ENCODE measurements at places on chromosomes 3 and 15. TPM values are rescaled to one million over a fixed set of nuclear protein-coding genes. Genes with fewer than 3 reads are reported as not detected.

DNA sequence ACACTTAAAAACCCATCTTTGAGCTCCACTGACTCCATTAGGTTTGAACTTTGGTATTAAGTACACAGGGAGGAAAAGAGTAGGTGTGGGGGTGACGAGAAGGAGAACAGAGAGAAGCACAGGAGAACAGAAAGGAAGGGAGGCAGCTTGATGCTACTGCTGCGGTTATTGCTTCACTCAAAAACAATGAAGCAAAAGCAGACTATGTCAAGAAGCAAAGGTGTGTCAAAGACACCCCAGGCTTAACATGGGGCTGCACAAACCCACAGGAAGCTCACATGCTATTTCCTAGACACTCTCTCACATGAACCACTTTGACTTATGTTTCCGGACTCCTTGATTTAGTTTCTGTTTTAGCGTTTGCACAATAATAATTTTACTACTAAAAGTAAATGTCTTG lies 961.0 kb upstream of the CFAP20DC start:
- no peak overlapping the region for H3K27ac ChIP-seq
- no peaks in the 10 kb centered on the region for H3K36me3 ChIP-seq
- H3K4me3 ChIP-seq, result no peak overlapping the region

Gene CPN2
- 0.29 TPM for total RNA-seq

Gene CHRM5
- total RNA-seq, result under 0.01 TPM

- H3K36me3 ChIP-seq, result no peaks in the 10 kb centered on the region
- no peak overlapping the region for H3K27ac ChIP-seq
- H3K4me1 ChIP-seq, result no peaks in the 10 kb centered on the region
- no peaks in the 10 kb centered on the region for H3K27me3 ChIP-seq
- H3K4me3 ChIP-seq, result no peak overlapping the region
Measured at GRCh38 chr3:101379658-101380376, 59.4 kb upstream of the IMPG2 start.

GRCh38 chr3:52216585-52217408 lies 8.6 kb downstream of the TLR9 start:
- no peak overlapping the region for H3K4me3 ChIP-seq
- H3K27ac ChIP-seq, result no peak overlapping the region
- H3K27me3 ChIP-seq, result no peaks in the 10 kb centered on the region
- H3K4me1 ChIP-seq, result peaks cover 9% of the 10 kb centered on the region

DNA sequence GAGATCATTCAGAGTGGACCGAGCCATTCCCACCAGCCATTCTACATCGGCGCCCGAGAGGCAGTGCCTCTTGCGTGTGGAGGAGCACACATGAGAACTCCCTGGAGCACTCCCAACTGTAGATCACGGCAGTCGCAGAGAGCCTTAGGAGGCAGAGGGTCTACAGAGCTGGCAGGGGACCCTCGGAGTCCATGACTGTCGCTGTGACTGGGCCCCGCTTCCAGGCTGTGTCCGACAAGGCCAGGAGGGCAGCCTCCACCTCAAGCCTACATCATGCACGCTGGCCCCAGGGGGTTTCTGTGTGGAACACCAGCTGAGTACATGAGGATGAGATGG lies 159.0 kb downstream of the CHSY1 start:
- no peak overlapping the region for H3K27ac ChIP-seq
- no peak for DNase-seq
- no peaks in the 10 kb centered on the region for H3K27me3 ChIP-seq
- no peak overlapping the region for H3K4me3 ChIP-seq
- H3K4me1 ChIP-seq, result peaks cover 27% of the 10 kb centered on the region

Gene GOLGA6D
- not detected for total RNA-seq

GRCh38 chr3:111999484-112000324 lies 982 bp downstream of the TAGLN3 start:
- DNase-seq, result peak; percentile 62
- peak overlapping the region; percentile 69 for H3K4me3 ChIP-seq
- H3K36me3 ChIP-seq, result no peaks in the 10 kb centered on the region
- no peak overlapping the region for H3K27ac ChIP-seq

DNA sequence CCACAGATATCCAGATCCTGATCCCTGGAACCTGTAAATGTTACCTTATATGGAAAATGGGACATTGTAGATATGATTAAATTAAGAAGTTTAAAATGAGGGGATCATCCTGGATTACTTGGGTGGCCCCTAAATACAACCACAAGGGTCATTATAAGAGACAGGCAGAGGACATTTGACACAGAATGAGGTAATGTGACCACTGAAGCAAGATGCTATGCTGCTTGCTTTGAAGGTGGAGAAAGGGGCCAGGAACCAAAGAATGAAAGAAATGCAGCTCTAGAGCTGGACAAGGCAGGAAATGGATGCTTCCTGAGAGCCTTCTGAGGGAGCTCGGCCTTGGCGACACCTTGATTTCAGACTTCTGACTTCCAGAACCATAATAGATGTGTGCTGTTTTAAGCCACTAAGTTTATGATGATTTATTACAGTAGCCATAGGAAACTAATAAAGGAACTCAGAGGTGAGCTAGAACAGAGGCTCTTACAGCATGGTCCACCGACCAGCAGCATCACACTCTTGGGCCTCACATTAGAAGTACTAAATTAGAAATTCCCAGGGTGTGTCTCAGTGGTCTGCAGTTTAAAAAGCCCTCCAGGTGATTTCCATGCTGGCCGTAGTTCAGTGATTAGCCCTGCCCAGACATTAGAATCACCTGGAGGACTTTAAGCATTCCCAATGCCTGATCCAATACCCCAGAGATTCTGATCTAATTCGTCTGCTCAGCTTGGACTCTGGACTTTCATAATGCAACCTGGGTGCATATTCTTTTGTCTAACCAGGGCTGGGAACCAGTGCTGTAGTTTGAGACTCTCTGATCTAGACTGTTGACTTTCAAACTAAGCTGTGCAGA lies 7.5 kb downstream of the COLQ start:
- H3K4me3 ChIP-seq, result no peak overlapping the region
- no peaks in the 10 kb centered on the region for H3K4me1 ChIP-seq
- peaks cover 3% of the 10 kb centered on the region for H3K27me3 ChIP-seq

DNA sequence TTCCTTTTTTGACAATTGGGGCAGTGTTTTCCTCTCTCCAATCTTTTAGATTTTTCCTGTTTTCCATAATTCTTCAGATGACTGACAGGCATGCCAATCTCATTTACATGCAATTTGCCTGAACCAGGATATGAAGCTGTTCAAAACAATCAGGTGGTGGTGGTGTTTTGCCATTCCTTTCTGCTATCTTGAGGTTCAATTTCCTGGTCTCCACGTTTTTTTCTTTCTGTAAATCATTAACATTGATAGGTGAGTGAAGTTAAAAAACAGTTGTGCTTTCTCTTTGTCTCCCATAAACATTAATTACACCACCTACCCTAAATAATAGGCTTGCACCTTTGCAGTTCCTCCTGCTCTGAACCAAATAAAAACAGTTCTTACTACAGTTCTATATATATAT lies 49.1 kb downstream of the C2CD4A start:
- DNase-seq, result no peak
- H3K4me1 ChIP-seq, result peaks cover 23% of the 10 kb centered on the region
- no peaks in the 10 kb centered on the region for H3K36me3 ChIP-seq
- no peak overlapping the region for H3K4me3 ChIP-seq

DNA sequence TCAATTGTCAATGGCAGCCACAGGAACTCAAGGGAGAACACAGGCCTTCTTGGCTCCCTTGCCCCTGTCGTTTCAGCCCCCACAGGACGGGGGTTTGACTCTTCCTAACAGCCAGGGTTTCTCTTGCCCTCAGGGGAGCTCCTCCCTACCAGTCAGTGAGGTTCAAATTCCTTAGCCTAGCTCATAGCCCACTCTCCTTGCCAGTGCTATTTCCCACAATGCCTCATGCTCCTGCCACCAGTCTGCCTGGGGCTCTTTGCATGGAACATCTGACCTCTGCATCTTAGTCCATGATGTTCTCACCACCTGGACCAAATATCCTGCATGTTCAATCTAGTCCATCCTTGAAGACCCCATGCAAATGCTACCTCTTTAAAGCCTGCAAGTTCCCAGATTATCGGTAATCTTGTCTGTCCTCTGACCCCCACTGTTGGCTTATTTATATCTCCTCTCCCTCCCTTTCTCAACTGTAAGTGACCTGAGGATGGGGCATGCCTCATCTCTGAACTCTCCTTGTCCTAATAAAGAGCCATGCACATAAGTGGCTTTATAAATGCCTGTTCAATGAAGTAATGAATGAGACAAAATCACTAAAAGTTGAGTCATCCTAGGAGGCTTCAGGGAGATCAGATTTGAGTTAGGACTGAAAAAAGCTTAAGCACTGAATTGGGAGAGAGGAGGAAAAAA lies 78.0 kb downstream of the MYO1E start:
- H3K4me1 ChIP-seq, result peaks cover 77% of the 10 kb centered on the region
- peak; percentile 80 for DNase-seq
- H3K36me3 ChIP-seq, result no peaks in the 10 kb centered on the region
- H3K4me3 ChIP-seq, result peak overlapping the region; percentile 49
- H3K27ac ChIP-seq, result peak overlapping the region; percentile 98

Gene SERPINI2
- total RNA-seq, result not detected

Gene SPTSSB
- total RNA-seq, result not detected

Gene P3H2
- 8.3 TPM for total RNA-seq

DNA sequence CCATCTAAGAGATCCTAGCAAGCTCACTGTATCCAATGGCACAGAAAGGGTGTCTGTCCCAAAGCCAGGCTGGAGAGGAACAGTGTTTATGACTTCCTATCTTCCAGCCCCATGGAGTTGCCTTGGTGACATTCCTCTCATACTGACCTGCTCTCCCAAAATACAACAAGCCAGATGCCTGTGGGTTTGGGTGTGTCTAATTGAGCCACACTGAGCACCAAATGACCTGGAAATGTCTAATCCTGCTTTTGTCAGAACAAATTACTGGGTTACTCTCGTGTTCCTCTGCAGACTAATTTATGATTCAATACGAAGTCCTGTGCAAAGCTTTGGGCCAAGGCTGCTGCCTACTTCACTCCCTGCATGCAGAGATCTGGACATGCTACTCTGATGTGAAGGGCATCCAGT lies 98.1 kb upstream of the STRIT1 start:
- DNase-seq, result peak; percentile 1
- peaks cover 15% of the 10 kb centered on the region for H3K4me1 ChIP-seq
- no peaks in the 10 kb centered on the region for H3K36me3 ChIP-seq
- H3K27ac ChIP-seq, result peak overlapping the region; percentile 79

DNA sequence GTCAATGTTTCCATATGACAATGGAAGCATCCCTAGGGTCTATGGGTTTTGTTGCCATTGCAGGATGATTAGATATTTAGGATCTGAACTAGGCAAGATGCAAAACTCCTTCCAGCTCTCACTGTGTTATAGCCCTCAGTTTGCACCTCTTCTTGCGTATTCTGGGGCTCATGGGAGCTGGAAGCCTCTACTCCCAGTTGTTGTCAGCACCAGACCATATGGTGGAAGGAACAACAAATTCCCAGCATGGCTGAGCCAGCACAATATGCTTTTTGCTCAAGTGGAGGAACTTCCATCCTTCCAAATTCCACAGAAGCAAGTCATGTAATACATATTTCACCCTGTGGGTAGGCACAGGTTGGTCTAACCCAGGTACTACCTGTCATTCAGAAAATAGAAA lies 18.5 kb upstream of the CTXND1 start:
- peaks cover 10% of the 10 kb centered on the region for H3K27me3 ChIP-seq
- no peaks in the 10 kb centered on the region for H3K4me1 ChIP-seq
- H3K36me3 ChIP-seq, result no peaks in the 10 kb centered on the region
- no peak overlapping the region for H3K4me3 ChIP-seq
- no peak for DNase-seq
- H3K27ac ChIP-seq, result no peak overlapping the region

All from osteoblast (primary cell).